ENCODE measurements at places on chromosomes 5 and 9.

DNA sequence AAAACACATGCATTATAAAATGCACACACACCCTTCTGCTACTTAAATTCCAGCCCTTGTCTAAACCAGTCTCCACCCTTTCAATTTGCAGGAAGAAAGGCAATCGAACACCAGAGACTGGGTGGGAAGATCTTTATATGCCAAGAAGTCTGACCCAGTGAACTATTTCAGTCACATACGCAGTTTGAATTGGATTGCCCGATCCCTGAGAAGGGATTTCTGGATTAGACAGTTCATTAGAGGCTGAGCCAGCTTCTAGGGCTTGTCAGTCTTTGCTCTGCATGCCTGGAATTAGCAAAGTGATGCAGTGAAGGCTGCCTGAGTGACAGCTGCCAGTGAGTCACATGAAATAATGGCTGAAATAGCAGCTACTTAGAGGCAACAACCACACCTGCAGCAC, 159.9 kb downstream of the PPP2R2B start:
- DNase-seq = no peak

DNA sequence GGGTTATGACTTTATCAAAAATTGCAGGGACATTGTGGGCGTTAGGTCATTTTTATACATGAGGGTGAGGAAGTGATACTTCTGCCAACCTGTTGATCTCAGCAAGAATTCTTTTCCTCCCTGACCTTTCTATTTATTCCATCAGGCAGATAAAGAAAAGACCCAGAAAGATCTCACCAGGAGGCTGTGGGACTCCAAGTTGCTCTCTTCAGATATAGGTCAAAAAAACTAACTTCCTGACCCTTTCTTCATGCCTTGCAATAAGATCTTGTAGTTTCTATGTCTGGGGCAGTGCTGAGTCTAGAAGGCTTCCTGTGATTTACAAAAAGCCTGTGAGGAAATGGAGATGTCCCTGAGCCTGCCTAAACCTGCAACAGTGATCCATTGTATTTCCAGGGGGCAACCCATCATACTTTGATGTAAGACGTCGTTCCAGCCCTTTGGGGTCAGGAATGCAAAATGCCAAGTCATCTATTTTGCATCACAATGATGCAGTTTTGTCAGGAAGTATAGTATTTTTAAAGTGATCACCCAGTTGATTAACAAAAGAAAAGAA, 22.0 kb upstream of the PIK3R1 start:
- DNase-seq = no peak

DNA sequence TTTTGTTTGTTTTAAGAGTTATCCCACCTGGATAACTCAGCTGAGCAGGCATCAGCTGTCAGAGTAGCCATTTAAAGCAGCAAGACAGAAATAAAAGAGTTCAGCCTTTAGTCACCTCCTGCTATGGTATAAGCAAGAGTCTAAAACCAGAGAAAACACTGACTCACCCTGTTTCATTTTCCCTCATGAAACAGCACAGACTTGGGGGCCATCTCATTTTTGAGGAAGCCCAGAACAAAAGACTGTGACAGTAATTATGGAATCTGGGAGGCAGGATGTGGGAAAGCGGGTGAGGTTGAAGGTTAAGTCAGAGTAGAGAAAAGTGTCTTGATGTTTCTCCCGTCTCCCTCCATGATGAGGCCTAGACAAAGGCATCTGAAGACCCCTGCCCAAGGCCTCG, 90.2 kb upstream of the FAM174A start:
- no peak for DNase-seq

DNA sequence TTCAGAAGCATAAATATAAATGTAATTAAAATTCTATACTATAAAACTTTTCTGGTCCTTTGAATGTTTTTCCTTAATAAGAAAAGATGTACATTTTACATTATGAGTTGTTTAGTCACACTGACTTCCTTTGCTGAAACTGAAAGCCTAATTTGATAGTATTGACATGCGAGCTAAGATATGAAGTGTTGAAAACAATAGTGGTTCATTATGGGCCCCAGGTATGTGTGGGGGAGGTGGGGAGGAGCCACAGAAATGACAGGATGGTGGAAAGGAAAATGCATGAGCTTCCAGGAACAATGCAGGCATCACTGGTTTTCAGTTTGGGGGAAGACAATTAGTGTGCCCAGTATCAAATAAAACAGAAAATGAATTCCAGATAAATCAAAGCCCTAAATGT, 35.4 kb upstream of the RLN1 start:
- DNase-seq = no peak

GRCh38 chr9:36789886-36790285, 217.2 kb downstream of the MELK start:
- DNase-seq = no peak

GRCh38 chr9:94754976-94755475, 28.5 kb downstream of the AOPEP start:
- DNase-seq = no peak

DNA sequence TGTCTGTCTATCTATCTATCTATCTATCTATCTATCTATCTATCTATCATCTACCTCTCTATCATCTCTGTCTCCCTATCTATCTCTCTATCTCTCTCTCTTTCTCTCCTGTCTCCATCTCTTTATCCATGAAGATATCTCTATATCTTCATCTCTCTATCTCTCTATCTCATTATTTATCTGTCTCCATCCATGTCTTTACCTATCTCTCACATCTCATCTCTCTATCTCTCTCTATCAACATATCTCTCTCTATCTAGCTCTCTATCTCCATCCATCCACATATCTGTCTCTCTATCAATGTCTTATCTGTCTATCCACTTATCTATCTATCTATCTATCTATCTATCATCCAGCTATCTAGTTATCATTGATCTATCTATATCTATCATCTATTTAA, 292.1 kb upstream of the IRX2 start:
- DNase-seq = no peak

DNA sequence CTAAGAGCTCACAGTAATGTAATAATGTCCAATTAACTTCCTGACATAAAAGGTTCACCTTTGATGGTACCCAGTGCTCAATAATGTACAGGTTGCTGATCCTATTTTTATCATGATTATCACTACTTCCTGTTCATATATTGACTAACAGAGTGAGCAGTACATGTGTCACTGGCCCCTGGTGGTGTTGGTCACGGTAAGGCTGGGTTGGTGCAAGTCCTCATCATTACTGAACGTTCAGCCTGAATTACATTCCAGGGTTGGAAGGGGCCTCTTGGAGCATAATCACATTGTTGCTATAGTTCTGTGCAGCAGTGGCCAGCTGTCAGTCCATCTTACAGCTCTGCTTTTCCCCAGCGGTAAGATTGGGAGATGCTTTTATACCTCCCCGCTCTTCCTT, 24.2 kb upstream of the CKMT2 start:
- no peak for DNase-seq

GRCh38 chr9:126522612-126523356, 90.9 kb upstream of the LMX1B start:
- DNase-seq = no peak

GRCh38 chr5:34977934-34978613, 48.7 kb downstream of the DNAJC21 start:
- no peak for DNase-seq

- no peak for DNase-seq
These were observed 84.9 kb upstream of the MYO10 start for GRCh38 chr5:17020678-17021601.
